ENCODE measurements at places on chromosomes 1 and 21.

DNA sequence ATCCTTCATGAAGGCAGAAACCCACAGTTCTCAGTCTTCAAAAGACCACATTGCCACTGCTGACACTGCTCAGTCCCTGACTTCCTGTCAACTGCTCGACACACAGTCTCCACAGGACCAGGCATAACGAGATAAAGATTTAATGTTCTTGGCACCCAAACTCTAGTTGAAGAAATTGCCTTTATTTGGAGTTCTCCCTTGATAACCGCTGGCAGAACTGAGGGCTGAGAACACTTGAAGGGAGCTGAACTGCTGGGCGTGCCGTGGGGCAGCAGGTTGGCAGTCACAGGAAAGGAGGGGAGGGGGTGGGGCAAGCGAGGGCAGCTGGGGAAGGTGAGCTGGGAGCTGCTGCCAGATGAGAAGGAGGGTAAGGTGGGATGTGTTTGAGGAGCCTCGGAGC, 15.9 kb downstream of the HENMT1 start:
- no peak for DNase-seq

DNA sequence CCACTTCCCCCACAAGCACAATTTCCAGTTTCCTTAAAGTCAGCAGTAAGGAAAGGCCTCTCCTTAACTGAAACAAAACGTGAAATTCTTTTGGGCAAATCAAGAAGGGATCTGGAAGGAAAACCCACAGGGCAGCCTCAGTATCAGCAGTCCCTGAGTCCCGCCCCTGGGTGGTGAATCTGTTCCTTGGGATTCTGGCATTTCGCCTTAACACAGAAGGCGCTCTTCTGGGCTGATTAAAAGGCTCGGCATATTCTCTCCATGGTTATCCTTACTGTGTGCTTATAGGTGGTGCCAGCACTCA, 12.2 kb upstream of the RAB4A start:
- no peak for DNase-seq

- no peak for DNase-seq
These were observed 2.1 kb downstream of the SH3BGRL3 start for GRCh38 chr1:26281971-26282370.

DNA sequence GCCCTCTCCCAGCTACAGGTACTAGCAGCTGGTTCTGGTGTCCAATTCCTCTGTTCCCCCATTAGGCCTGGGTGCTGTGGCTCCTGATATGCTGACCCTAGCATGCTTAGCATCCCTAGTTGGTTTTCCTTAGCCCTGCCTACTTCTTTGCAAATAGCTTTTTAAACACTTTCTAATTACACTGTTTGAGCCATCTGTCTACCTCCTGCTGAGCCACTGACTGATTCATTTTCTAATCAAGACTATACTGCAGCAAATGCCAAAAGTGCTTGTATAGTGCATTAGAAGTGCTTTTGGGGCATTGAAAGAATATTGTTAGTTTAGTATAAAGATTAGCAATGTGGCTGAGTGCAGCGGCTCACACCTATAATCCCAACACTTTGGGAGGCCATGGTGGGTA, 36.3 kb downstream of the ERICH3 start:
- DNase-seq: no peak

DNA sequence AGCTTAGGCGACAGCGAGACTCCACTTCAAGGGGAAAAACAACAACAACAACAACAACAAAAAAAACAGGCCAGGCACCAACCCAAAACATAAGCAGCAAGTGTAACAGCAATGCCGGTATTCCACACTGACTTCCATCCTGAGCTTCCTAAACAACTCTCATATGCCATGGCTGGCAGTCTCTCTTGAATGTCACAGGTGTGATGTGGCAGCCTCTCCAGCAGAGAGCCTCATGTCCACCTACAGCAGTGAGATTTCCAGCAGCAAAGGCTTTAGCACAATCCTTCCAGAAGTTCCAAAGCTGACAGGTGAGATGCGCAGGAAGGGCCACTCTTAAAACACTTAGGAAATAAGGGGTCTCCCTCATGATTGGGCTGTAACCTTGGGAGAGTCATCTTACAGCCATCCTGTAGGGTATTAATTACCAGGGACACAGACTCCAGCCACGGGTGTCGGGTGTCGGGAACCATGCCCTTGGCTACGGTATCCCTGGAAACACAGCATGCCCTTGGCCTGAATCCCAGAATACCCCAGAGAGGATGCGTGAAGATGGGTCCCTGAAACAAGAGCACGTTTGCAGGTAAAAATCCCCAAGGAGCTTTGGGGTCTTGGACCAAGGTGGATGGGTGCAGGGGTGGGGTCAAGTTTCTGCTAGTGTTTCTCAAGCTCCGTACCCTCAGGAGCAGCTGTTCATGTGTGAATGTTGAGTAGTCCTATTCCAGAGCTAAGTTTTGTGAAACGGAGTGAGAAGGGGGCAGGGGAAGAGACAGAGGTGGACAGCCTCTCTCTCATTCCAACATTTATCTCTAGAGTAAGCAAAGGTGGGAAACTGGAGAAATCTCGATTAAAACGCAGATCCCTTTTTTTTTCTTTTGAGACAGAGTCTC, 31.4 kb downstream of the CLSTN1 start:
- no peak for DNase-seq

DNA sequence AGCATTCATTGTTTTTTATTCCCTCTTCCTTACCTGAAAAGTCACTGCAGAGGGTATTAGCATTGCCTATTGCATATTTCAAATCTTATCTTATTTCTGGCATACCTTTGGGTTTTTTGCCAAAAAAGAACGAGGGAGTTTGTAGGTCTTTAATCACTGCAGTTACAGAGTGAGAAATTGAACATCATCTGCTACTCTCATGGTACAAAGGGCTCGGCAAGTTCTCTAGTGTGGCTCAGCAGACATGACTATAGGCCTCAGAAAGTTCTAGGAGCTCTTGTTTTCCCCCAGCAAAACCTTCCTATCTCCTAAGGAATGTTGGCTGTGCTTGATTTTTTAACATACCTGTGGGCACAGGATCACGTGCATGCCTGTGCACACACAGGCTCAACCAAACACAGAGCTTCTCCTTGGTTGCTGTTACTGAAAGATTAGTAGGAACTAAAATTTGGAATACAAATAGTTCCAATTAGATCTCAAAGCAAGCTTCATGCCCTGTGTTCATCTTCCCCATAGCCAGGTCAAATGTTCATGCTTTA, 69.7 kb downstream of the CCDC185 start:
- DNase-seq: no peak

DNA sequence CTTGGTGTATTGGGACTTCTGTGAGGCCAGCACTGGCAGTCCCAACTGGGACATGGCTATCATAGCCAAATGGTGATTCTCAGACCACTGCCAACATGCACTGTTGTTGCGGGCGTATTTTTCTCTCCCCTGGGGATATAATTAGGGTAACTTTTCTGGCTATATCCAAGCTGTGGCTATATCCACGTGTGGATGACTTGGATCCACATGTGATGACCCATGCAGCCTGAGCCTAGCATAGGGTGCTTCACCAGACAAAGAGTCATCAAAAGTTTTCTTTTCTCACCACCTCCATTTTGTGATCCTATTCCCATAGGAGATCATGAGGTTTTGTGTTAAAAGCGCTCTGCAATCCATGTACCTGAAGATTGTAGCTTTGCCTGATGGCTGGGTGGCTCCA, 51.2 kb upstream of the CSF3R start:
- DNase-seq: peak; percentile 43

DNA sequence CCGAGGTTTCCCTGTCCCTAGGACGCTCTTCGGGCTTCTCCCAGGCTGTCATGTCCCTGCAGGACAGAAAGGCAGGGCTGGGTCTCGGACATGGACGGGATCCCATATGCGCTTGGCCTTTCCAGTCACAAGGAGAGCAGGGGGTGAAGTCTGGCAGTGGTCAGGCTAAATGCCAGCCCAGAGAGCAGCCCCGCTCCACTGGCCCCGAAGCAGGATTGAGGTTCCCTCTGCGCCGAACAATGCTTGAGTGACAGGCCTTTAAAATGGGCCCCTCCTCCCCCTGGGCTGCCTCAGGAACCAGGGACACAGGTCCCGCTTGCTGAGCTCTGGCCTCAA, 12.7 kb downstream of the DRAXIN start:
- DNase-seq: no peak

GRCh38 chr1:54886724-54887664, at the start of gene DHCR24:
Gene DHCR24 (minus strand): TSS chr1:54887195. CDS start chr1:54887119, 76 bp downstream.
- DNase-seq: peak; percentile 94

DNA sequence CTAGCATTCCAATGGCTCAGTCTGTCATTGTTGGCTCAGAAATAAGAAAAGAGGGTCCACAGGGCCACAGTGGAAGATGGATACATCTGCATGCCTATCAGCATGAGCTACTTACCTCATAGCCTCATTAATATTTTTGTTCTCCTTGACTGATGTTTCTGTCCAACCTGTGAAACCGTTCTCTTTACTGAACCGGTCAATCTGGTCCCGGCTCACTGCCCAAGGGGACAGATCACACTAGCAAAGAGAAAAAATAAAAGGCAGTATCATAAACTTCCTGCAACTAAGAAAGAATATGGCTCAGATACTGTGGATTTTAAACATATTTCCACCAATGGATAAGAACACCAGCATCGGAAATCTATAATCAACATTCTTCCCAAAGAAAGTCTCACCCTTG, 4.7 kb downstream of the RAB29 start:
- DNase-seq: no peak

GRCh38 chr1:19037659-19038058, 81.2 kb upstream of the IFFO2 start:
- no peak for DNase-seq

DNA sequence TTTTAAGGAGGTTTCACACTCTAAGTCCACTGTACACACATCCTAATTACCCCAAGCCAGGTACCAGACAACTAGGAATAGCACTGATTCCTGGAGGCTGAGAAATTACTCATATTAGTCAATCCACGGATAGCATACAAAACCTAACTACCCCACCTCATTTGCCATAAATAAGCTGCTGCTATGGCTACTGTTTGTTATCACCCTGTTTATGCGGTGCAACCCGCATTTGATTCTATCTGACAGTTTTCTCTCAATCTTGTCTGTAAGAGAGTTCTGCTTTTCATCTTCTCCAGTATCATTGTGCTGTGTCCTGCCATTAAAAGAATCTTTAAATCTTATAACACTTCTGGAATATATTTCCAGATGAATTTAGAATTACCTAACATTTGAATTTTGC, 1496.5 kb downstream of the PLA2G4A start:
- no peak for DNase-seq

GRCh38 chr1:165329104-165329503, 27.4 kb downstream of the LMX1A start:
- DNase-seq: no peak

GRCh38 chr1:53195246-53196016, 1.2 kb upstream of the CPT2 start:
- no peak for DNase-seq

DNA sequence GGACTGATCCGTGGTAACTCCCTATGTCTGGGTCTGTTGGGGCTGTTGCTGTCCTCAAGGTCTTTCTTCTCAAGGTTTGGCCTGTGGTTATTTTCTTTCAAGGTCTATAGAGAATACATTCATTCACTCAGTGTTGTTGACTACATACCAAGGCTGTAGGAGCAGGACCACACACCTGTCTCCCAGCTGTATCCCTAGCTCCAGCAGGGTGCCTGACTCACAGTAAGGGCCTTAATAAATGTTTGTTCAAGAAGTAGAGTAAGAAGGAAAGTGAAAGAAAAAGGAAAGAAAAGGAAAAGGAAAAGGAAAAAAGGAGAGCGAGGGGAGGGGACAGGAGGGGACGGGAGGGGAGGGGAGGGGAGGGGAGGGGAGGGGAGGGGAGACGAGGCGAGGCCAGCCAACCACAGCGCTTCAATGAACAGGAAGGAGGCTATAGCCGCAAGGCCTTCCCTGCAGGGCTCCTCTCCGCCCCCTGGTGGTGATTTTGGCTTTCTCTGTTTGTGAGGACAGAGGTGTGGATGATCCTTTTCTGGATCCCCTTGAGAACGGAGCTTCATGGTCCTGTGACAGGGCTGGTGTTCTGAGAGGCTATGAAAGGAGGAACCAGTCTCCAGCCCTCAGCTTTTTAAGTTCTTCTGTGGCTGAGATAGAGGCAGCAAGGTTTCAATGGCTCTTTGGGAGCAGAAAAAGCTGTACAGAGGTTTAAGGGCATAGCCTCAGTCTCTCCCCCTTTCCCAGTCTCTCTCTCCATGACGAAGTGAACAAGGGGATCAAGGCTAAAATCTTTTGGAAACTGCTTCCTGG, 30.6 kb upstream of the LCE5A start:
- DNase-seq: no peak

DNA sequence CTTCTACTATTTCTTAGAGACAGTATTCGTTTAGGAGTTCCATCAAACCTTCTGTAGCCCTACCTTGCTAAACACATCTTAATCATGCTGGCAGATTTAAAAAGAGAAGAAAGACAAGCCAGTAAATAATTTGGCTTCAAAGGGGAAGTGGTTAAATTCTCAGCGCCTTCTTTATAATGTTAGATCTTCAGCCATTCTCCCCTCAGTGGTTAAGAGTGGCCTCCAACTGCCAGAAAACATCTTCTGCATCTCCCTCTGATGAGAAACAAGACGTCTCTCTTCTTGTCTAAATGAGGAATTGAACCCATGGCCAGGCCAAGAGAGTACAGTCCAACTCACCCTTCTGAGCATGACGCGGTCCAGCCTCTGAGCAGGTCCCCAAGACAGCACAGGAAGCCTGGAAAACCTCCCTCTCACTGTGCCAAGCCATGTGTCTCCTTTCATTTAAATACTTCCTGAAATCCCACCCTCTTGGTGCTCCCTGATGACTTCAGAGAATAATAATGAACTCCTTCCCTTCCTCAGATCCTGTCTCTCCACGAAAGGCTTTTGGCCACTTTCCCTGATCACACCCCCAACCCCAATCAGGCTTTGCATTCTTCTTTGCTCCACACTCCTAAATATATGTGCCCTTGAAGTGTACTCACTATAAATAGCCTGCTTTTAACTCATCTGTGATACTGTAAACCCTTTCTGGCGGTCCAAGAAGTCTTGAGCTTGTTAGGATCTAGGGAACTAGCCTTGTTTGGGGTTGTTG, 16.4 kb upstream of the LRRC52 start:
- no peak for DNase-seq

DNA sequence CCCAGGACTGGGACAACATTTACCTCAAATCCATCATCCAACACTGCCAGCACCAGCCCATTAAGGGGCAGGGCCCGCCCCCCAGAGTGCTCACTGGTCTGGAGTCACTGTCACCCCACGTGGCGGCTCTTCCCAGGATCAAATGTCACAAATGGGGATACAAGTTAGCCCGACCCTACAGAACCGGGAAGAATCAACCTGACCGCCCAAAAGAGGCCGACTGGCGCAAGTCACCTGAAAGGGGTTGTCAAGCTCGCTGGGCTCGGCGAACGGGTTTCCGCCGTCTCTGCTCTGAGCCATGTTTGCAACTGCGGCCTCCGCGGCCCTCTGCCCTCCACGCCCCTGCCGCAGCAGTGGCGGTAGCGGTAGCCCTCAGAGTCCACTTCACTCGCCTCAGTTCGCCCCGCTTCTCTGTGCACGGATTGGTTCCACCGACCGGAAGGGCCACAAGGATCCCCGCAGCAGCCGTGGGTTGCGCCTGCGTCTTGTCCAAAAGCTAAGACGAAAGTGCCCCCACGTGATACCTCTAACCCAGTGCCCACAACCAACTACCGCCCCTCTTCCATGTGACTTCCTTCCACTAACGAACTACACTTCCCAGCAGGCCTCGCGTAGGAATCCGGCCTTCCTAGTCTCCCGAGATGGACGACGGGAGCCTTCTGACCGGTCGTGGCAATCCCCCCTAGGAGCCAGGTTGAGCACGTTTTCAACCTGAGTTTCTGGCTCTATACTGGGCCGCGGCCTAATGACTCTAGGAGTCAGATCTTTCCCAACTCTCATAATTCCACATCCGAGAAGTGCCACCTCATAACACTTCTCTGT, at the start of gene SCAMP3:
SCAMP3 (minus strand) TSS at position 509 of the 822 bp plus-strand sequence; CDS start at position 300, 209 bp downstream.
- peak; percentile 95 for DNase-seq

- no peak for DNase-seq
These were observed 423.9 kb downstream of the DSCAM start for GRCh38 chr21:40422896-40423635.

GRCh38 chr1:69077633-69078032, 490.1 kb upstream of the LRRC7 start:
- DNase-seq: no peak
